Osteocyte (in vitro differentiated cells): ENCODE measurements at places on chromosomes 2 and 18. TPM values are rescaled to one million over a fixed set of nuclear protein-coding genes. Genes with fewer than 3 reads are reported as not detected.

GRCh38 chr2:123688231-123688940, 336.7 kb upstream of the CNTNAP5 start:
- H3K4me1 ChIP-seq, result no peaks in the 10 kb centered on the region
- no peaks in the 10 kb centered on the region for H3K27me3 ChIP-seq
- no peak overlapping the region for H3K27ac ChIP-seq
- H3K36me3 ChIP-seq, result no peaks in the 10 kb centered on the region
- no peak for DNase-seq
- no peak overlapping the region for H3K4me3 ChIP-seq

GRCh38 chr2:42935692-42936671, 143.6 kb upstream of the HAAO start:
- no peak overlapping the region for H3K4me3 ChIP-seq
- H3K4me1 ChIP-seq, result peaks cover 42% of the 10 kb centered on the region
- peaks cover 2% of the 10 kb centered on the region for H3K36me3 ChIP-seq
- H3K27me3 ChIP-seq, result no peaks in the 10 kb centered on the region
- DNase-seq, result no peak
- no peak overlapping the region for H3K27ac ChIP-seq

GRCh38 chr2:26243470-26244308, 743 bp downstream of the HADHA start:
- H3K27ac ChIP-seq, result peak overlapping the region; percentile 100
- H3K4me3 ChIP-seq, result peak overlapping the region; percentile 100
- no peaks in the 10 kb centered on the region for H3K27me3 ChIP-seq
- no peak for DNase-seq

GRCh38 chr2:60303680-60304079, 249.8 kb downstream of the BCL11A start:
- H3K4me1 ChIP-seq, result no peaks in the 10 kb centered on the region
- H3K27ac ChIP-seq, result no peak overlapping the region
- peaks cover 21% of the 10 kb centered on the region for H3K27me3 ChIP-seq
- H3K4me3 ChIP-seq, result no peak overlapping the region

DNA sequence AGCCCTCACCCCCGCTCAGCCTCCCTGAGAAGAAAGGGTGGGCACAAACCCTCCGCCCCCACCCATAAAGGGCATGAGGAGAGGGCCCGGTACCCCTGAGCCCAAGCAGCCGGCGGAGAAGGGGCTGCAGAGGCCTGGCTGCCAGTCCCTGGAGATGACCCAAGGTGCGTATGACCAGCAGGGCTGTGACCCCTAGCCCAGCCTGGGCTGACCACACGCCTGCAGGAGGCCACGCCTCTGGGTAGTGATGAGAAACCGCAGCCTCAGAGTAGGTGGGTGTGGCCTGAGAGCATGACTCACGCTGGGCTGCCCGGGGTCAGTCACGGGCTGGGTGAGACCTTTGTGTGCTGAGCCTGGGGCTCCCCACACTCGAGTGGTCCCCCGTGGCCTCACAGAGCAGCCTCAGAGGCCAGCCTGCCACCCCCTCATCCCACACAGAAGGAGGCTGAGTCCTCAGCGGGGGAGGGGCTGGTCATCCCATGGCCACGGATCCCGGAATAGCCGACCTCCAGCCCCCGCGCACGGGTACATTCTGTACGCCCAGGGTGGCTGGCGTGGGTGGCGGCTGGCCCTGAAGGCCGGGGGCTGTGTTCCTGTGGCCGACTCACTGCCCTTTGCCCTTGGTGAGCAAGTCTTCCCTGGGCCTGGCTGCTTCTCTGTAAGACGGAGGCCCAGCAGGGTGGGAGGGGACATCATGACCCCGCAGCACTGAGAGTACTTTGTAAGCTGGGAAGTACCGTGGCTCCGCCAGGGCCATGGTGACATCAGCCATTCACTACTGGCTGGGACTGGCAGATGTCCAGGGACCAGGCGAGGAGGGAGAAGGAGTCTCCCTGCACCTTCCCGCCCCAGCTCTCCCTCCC, 110.8 kb upstream of the OTOS start:
- H3K4me3 ChIP-seq, result no peak overlapping the region
- DNase-seq, result peak; percentile 90
- H3K36me3 ChIP-seq, result no peaks in the 10 kb centered on the region
- H3K27me3 ChIP-seq, result no peaks in the 10 kb centered on the region

DNA sequence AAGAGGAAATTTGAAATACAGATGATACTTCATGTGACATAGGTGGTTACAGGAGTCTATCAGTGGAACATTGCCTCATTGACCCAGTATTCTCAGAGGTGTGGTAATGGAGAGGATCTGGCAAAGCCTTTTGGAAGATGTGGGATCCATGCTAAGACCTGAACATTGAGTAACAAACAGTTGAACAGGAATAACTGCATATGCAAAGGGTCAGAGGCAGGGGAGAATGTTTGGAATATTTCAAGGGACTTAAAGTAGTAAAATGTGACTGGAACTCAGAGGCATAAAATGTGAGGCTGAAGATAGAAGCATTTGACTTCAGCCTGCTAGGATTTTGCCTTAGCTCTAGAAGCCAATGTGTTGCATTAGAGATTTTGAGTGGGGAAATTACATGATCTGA, 300.2 kb upstream of the ETAA1 start:
- peaks cover 29% of the 10 kb centered on the region for H3K27me3 ChIP-seq
- H3K4me1 ChIP-seq, result peaks cover 9% of the 10 kb centered on the region
- H3K4me3 ChIP-seq, result no peak overlapping the region
- no peaks in the 10 kb centered on the region for H3K36me3 ChIP-seq

DNA sequence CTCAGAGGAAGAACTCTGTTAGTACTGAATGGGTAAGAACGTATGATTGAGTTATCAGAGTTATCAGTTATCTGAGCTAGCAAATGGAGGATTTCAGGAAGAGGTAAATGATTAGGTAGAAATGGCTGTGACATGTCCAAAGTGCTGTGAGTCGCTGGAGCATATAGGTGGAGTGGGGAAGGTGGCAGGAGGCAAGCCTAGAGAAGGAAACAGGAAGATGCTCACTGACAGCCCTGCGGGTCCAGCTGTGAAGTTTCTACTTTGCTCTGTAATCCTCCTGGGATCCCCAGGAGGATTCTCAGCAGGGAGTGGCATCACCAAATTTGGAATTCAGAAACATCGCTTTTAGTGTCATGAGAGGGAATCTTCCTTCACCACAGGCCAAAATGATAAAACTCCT, 52.0 kb downstream of the GYPC start:
- peak; percentile 34 for DNase-seq
- no peak overlapping the region for H3K4me3 ChIP-seq
- peaks cover 2% of the 10 kb centered on the region for H3K4me1 ChIP-seq
- H3K36me3 ChIP-seq, result no peaks in the 10 kb centered on the region
- H3K27me3 ChIP-seq, result peaks cover 35% of the 10 kb centered on the region

GRCh38 chr2:109069331-109070194, 59.4 kb upstream of the SH3RF3 start:
- H3K4me3 ChIP-seq, result no peak overlapping the region
- peaks cover 71% of the 10 kb centered on the region for H3K27me3 ChIP-seq
- H3K4me1 ChIP-seq, result no peaks in the 10 kb centered on the region
- DNase-seq, result no peak
- peaks cover 3% of the 10 kb centered on the region for H3K36me3 ChIP-seq

DNA sequence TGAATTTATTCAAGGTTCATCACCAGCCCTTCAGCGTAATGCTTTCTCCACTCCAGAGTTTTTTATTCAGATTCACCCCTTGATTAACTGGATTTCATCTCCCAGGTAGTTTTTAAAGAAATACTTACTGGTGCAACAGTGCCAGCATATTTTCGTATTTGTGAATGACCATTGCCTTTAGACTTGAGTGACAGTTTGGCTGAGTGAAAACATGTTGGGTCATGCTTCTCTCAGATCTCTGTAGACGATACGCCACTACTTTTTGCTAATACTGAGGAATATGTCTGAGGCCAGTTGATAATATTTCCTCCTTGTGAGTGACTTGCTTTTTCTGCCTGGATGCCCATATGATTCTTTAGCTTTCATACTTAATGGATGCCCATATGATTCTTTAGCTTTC, 51.5 kb downstream of the CYP26B1 start:
- DNase-seq, result peak; percentile 2
- no peaks in the 10 kb centered on the region for H3K36me3 ChIP-seq
- H3K4me3 ChIP-seq, result no peak overlapping the region
- no peaks in the 10 kb centered on the region for H3K4me1 ChIP-seq
- H3K27me3 ChIP-seq, result peaks cover 43% of the 10 kb centered on the region

DNA sequence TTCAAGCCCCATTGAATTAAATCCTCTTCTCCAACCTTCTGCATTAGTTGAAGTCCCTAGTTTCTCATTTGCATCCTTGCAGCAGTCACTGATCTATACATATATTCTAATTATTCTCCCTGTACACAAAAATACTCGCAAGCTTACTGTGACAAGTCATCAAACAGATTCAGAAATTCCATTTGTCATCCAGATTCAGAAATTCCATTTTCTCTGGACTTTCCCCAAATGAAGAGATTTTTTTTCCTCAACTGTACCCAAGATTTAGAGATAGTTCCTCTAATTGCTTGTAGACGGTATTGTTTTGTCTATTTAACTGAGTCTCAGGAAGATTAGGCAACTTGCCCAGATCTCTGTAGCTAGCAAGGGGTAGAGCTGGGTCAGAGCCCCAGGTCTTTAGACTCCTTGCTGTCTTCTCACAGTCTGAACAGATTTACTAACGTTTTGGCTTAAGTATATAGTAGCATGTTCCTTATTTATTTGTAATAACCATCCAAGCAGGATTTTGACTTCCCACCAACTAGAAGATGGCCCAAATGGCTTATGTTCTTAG, 34.2 kb downstream of the RAB12 start:
- no peak overlapping the region for H3K27ac ChIP-seq
- peaks cover 38% of the 10 kb centered on the region for H3K36me3 ChIP-seq
- H3K27me3 ChIP-seq, result no peaks in the 10 kb centered on the region
- DNase-seq, result no peak
- peaks cover 4% of the 10 kb centered on the region for H3K4me1 ChIP-seq
- no peak overlapping the region for H3K4me3 ChIP-seq

DNA sequence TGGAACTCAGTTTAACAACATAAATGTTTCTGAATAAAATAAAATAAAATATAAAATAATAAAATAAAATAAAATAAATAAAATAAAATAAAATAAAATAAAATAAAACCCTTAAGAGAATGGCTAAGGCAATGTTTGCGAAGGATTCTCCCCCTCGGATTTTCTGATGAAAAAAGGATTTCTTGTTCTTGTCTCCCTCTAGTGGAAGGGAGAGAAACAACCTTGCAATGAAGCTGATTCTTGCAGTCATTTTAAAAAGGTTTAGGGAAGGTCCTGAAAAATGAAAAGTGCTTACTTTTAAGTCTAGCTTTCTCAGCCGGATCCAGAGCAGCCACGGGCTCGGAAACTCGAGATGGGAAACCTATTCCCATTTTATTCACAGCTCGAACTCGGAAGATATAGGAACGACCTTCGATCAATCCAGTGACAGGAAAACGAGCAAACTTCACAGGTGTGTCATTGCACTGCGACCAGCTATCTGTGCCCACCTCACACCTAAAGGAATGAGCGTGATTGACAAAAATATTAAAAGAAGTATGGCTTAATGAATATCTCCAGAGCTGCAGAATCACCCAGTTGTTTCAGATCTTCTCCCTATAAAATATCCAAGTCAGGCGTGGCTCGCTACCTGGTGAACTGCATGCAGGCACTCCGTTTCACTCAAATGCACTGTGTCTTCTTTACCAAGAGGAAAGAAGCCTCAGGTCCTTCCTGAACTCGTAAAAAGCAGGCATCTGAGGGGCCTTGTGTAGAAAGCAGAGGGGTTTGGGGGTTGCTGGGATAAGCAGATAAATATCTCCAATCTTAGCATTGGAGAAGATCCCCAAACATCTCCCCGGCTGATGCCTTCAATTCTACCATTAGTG, 68.1 kb downstream of the MYOM1 start:
- no peak overlapping the region for H3K4me3 ChIP-seq
- H3K27me3 ChIP-seq, result peaks cover 3% of the 10 kb centered on the region
- H3K4me1 ChIP-seq, result peaks cover 32% of the 10 kb centered on the region
- no peak overlapping the region for H3K27ac ChIP-seq

DNA sequence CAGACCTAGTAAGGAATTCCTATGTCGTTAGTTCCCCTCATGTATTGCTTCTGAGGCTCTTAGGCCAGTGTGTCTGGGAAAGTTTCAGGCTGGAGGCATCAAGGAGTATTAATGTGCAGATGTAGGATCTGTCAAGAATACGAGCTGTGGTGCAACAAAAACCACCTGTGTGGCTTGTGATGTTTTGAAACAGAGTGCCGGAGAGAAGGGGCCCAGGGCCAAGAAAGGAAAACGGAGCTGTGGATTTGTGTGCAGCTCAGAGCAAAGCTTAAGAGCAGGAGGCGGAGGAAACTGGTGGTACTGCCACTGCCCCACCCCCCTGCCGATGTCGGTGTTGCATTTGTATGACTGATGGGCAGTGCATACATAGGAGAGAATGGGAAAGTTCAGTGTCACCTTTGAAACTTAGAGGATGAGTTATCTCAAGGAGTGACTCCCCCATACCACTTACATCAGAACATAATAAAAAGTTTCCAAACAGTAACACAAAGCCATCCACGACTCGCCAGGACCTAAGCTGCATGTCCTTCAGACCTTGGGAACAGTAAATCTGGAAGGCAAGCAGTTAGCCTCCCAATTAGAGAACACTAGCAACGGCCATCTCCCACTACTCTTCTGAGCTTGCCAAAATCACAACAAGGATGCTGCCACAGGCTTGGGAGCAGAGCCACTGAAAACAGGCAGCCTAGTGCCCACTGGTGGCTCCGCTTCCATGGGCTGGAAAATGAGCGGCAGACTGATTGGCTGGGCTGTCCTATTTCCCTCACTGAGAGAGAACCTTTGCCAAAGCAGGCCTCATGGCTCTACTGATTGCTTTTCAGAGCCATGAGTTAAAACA, 152.7 kb upstream of the NT5C1B start:
- no peaks in the 10 kb centered on the region for H3K36me3 ChIP-seq
- no peak for DNase-seq
- H3K4me3 ChIP-seq, result no peak overlapping the region
- peaks cover 12% of the 10 kb centered on the region for H3K4me1 ChIP-seq

DNA sequence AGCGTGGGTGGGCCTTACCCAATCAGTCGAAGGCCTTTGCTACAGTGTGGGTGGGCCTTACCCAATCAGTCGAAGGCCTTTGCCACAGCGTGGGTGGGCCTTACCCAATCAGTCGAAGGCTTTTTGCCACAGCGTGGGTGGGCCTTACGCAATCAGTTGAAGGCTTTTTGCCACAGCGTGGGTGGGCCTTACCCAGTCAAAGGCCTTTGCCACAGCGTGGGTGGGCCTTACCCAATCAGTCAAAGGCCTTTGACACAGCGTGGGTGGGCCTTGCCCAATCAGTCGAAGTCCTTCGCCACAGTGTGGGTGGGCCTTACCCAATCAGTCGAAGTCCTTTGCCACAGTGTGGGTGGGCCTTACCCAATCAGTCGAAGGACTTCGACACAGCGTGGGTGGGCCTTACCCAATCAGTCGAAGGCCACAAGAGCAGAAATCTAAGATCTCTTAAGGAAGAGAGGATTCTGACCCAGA, 16.3 kb upstream of the GAL3ST2 start:
- no peak overlapping the region for H3K27ac ChIP-seq
- peaks cover 23% of the 10 kb centered on the region for H3K36me3 ChIP-seq
- H3K4me3 ChIP-seq, result no peak overlapping the region

Gene PROM2
- 1.3 and 1.6 TPM in 2 replicates for total RNA-seq

Gene FLACC1
- total RNA-seq, result 1.6 and 2.1 TPM in 2 replicates

Gene MYOM1
- 0.46 and 0.63 TPM in 2 replicates for total RNA-seq

Gene SULT1C4
- 6.0 and 7.0 TPM in 2 replicates for total RNA-seq

Gene UGT1A3
- not detected in 2 replicates for total RNA-seq

Gene DOK6
- total RNA-seq, result 3.0 and 4.6 TPM in 2 replicates

Gene SALL3
- not detected in 2 replicates for total RNA-seq

Gene MTIF2
- total RNA-seq, result 24.6 and 24.7 TPM in 2 replicates

Gene ACVR1
- total RNA-seq, result 59.5 and 66.6 TPM in 2 replicates

Gene POTEC
- total RNA-seq, result not detected in 2 replicates

Gene KLHL29
- total RNA-seq, result 5.0 and 5.2 TPM in 2 replicates

Gene IGFBP2
- 2,796 and 2,855 TPM in 2 replicates for total RNA-seq

Gene FBLN7
- total RNA-seq, result 3.9 and 4.1 TPM in 2 replicates

Gene FBXO15
- total RNA-seq, result 0.73 and 0.86 TPM in 2 replicates
